ENCODE measurements at places on chromosomes 1 and 21.

DNA sequence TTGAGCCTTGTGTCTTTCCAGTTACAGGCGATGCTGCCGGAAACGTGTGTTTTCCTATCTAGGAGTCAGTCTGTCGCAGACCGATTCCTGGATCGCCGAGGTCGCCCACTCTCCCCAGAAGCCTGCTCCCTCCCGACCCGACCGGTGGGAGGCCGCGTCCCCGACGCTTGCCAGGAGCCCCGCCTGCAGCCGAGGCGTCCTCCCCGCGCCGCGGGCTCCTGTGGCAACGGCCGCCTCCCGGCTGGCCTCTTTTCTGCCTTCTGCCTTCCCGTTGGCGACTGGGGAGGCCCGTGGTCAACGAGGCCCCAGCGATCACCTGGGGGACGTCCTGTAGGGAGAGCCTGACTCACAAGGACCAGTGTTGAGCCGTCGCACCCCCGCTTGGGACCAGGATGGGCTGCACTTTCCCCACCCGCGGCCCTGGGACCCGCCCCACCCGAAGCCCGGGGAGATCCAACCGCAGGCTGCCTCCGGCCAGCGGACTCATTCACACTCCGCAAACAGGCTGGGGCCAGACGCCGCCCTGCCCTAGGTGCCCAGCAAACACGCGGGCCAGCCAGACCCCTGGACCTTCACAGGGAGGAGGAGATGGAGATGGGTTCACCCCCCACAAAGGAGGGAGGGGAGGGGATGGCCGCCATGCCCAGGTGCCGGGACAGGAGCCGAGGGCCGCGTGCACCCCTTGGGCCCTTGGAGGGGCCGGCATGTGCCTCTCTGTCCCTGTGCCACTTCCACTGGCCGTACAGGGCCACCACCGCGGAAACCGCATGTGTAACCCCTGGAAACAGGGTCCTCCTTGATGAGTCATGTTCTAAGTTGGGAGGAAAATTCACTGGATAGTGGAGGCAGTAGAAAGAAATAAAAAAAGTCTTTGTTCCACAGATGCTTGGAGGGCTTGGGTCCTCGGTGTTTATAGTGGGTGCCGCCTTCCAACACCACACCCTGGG lies 7.2 kb upstream of the COL6A1 start:
- DNase-seq = no peak

DNA sequence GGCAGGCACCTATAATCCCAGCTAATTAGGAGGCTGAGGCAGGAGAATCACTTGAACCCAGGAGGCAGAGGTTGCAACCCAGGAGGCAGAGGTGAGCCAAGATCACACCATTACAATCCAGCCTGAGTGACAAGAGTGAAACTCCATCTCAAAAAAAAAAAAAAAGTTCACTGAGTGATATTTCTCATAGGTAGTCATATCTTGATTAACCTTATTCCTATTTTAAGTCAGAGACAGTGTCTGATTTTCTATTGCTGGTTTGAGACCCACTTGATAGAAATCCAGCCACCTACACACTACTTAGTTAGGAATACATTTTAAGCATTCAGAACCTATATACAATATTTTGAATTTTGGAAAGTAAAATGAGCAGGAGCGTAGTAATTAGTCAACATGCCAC lies 357.4 kb upstream of the ADGRL2 start:
- DNase-seq = no peak

GRCh38 chr1:165629151-165629550 lies 1.9 kb upstream of the MGST3 start:
- no peak for DNase-seq

DNA sequence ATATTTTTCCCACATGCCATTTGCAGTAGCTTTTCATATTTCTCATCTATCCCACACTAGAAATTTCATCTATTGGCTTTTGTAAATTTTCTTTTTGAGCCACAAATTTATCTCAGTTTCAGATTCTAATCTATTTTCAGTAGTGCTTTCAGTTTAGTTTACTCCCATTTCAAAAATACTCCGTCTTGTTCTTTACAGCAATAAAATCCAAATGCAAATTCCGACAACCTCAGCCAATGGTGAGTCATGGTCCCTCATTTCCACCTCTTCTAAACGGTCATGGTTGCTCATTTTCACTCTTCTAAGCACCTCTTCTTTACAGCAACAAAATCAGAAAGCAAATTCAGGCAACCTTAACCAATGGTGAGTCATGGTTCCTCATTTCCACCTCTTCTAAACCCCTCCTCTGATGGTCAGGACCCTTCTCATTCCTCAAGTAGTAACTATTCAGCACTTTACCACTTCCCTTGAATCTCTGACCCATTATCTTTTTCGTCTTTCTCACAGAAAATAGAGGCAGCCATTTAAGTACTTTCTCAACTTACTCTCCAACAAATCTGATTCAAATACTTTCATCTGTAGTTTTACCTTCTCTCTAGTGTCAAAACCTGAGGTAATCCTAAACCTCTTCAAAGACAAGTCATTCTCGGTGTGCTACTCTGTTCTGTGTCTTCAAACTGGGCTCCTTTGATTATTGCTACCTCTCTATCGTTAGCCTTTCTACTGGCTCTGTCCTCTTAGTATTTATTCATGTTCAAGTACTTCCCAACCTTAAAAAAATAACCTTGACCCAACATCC lies 34.4 kb downstream of the C21orf91 start:
- DNase-seq = no peak

Data from non-pigmented ciliary epithelial cell (primary cell).